Tibial nerve (tissue), 4 donors: ENCODE measurements at places on chromosomes 1 and 21. TPM values are rescaled to one million over a fixed set of nuclear protein-coding genes. Genes with fewer than 3 reads are reported as not detected.

The C2CD4D gene
- 2.2 TPM for total RNA-seq

The CHML gene
- total RNA-seq: 5.7 TPM

The TDRD10 gene
- total RNA-seq: 7.1 TPM

The AADACL3 gene
- not detected for total RNA-seq

The LCE1C gene
- not detected for total RNA-seq

DNA sequence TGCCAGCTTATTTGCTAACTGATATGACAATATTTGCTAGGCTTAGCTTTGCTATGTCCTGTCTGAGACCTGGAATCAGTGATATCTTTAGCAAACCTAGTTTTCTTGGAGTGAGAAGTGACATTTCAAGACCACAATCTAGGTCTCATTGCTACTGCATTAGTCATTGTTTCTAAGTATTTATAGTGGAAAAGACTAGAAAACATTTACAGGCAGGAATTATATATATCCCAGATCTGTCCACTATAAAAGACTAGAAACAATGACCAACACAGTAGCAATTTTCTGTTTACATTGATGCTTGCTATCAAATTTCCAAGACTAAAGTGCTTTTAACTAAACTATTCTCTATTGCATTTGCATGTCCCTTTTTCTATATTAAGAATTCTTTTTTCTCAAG, 5.0 kb upstream of the RGS18 start:
- no peak for DNase-seq

GRCh38 chr1:223200903-223201302, 57.9 kb upstream of the TLR5 start:
- no peak for DNase-seq

DNA sequence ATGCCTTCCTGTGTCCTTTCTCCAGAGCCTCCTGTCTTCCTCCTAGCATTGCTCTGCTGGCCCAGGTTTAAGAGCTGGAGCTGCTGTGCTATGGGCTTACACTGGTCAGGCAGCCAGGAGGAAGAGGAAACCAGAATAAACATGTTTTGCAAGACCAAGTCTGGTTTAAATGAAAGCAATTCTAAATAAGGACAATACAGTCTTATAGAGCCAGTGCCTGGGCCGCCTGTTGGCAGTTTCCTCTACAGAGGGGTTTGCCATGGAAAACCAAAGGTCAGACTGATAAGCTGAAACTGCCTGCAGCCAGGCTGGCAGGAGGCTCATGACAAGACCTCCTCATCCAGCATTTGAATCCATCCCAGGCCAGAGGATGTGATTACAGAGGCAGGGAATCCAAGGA, 92.9 kb upstream of the FGGY start:
- DNase-seq: no peak

- no peak for DNase-seq
These were observed 63.0 kb downstream of the VCAM1 start for GRCh38 chr1:100782473-100783039.

GRCh38 chr1:248906753-248907661, 972 bp downstream of the PGBD2 start:
- no peak for DNase-seq

DNA sequence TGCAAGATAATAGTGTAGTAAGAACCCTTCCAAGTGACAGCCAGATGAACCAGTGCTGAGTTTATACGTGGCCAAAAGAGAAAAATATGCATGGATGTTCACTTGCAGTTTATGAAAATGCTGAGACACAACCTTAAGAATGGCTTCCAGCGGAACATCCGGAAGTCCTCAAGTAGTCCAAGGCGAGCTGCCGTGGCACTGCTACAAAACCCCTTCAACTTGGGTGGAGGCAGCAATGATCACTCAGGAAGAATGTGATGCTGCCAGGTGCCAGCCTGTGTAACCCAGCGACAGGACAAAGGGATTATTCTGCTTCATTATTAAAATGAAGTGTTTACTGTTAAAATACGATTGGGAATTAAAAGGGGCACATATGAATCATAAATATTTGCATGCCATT, 179.6 kb downstream of the RUNX1 start:
- DNase-seq: no peak

DNA sequence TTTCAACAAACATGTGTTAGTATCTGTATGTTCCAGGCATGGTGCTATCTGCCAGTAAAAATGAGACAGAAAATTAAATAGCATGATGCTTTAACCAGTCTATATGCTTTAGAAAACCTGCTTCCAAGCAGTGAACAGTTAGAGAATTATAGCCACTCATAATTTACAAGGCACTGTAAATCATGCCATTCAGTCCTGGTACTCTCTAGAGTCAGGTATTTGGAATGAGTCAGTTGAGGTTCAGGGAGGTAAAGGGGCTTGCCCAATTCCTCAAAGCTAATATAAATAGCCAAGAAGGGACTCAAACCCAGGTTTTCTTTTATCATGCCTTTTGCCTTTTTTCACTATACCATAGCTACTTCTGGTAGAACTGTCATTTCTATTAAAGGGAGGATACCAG, 184.4 kb downstream of the NFIA start:
- no peak for DNase-seq

DNA sequence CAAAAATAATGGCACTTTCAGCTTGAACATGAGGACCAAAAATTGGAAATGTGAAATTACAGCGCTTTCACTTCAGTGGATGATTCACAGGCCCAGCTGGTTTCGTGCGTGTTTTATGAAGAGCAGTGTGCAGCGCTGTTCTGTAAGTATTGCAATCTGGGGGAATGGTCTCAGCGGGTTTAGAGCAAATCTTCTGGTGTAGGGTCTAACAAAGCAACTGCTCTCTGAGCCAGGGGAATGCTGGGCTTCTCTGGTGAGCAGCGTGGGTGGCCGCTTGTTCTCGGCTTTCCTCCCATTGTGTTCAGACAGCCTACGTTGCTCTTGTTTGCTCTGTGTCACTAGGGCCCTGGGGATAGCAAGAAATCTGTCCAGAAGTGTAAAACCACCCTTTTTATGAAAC, 42.4 kb upstream of the GADD45A start:
- peak; percentile 29 for DNase-seq

DNA sequence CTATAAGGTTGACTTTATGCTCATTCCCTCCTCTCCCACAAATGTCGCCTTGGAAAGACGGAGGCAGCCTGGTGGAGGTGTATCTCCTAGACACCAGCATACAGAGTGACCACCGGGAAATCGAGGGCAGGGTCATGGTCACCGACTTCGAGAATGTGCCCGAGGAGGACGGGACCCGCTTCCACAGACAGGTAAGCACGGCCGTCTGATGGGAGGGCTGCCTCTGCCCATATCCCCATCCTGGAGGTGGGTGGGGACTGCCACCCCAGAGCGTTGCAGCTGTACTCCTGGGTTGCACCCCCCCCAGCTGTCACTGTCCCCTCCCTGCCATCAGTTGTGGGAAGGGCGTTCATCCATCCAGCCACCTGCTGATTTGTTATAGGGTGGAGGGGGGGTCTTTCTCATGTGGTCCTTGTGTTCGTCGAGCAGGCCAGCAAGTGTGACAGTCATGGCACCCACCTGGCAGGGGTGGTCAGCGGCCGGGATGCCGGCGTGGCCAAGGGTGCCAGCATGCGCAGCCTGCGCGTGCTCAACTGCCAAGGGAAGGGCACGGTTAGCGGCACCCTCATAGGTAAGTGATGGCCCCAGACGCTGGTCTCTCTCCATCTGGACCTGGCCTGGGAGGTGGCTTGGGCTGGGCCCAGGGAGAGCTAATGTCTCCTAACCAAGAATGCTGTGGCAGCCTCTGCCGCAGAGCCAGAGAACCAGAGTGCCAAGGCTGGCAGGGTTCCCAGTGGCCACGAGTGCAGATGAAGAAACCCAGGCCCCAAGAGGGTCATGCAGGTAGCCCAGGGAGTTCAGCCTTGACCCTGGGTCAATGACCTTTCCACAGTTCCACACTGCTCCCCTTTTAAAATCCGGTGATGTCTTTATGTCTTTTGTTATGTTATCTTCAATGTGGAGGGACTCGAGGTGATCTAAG, 13.1 kb downstream of the PCSK9 start:
- no peak for DNase-seq

DNA sequence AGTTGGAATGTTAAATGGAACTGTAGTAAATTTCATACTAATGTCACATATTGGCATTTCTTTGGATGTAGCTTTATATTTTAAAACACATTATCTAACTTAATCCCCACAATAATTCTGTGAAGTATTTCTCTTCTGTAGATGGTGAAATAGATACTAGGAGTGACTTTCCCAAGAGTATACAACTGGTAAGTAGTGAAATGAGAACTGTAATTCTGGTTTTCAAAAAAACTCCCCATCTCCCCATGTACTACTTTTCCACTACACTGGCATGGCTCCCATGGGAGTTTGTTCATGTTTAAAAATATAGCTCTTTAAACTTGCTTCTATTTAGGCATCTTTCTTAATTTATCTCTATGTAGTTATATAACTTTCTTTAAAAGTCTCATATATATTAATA, 10.2 kb downstream of the CHML start:
- no peak for DNase-seq

DNA sequence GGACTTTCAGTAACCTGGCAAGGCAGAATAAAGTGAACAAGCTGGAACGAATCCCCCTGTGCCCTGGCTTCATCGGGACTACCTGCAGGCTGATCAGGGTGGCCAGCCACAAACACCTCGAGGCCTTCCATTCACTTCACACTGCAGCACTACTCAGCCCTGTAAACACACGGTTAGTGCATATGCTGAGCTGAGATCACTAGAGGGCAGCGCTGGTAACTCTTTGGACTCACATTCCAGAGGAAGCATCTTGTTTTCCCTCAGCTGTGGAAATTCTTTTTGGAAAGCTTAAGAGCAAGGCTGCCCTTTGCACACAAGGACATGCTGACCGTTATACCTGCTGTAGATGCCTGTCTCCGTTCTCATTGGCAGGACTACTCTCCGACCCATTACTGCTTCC, 32.1 kb downstream of the PCSK9 start:
- no peak for DNase-seq
